ENCODE measurements at places on chromosomes 2 and 18. TPM values are rescaled to one million over a fixed set of nuclear protein-coding genes. Genes with fewer than 3 reads are reported as not detected.

CROCC2 gene
- total RNA-seq: 17.4 TPM

GRCh38 chr18:34509879-34510586 is 200.1 kb upstream of the DTNA start:
- no peaks in the 10 kb centered on the region for H3K4me1 ChIP-seq
- DNase-seq: no peak
- no peaks in the 10 kb centered on the region for H3K36me3 ChIP-seq
- H3K4me3 ChIP-seq: no peak overlapping the region
- peak overlapping the region; percentile 21 for H3K27ac ChIP-seq
- H3K27me3 ChIP-seq: no peaks in the 10 kb centered on the region

KLHL41 gene
- total RNA-seq: 1.4 TPM

DNA sequence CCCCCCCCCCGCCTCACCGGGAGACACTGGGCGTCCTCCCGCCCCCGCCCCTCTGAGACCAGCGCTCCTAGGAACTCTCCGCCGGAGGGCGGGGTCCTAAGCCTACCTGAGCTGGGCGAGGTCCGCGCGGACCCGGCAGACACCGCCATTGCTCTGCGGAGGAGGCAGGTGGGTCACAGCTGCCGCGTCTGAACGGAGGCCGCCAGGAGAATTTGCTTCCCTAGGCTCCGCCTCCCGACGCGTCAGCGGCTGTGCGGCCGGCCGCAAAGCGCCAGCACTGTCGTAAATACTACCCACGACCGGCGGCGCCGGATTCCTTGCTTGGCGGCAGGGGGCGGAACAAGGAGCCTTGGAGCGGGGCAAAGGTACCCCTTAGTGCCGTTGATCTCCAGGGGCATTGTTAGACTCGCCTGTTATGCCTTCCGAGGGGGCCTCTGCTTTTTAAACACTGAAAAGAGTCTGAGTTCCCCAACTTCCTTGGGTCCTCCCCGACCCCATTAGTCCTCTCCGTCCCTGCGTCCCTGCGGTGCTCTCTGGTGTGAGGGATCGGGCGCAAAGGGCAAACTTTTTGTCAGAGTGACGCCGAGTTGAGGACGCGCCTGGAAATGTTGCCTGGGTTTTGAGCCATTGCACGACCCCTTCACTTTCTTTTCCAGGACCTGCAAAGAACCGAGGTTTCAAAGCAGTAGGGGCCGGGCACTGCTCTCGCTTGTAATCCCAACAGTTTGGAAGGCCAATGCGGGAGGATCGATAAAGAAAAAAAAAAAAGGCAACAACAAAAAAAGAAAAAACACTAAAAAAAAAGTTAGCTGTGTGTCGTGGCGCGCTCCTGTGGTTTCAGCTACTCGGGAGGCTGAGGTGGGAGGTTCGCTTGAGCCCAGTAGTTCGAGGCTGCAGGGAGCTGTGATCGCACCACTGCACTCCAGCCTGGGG is at the start of gene GGCX:
Gene GGCX, minus strand, starts transcription at position 214 of the 933 bp plus-strand sequence. Its CDS starts 65 bp downstream, at position 149.
- DNase-seq: peak; percentile 97
- H3K36me3 ChIP-seq: no peaks in the 10 kb centered on the region
- H3K4me3 ChIP-seq: peak within 1 kb of the TSS; percentile 57
- H3K4me1 ChIP-seq: peaks cover 6% of the 10 kb centered on the region
- no peaks in the 10 kb centered on the region for H3K27me3 ChIP-seq
- H3K27ac ChIP-seq: peak within 1 kb of the TSS; percentile 76

- no peak overlapping the region for H3K27ac ChIP-seq
- peak; percentile 87 for DNase-seq
- no peaks in the 10 kb centered on the region for H3K27me3 ChIP-seq
- H3K36me3 ChIP-seq: no peaks in the 10 kb centered on the region
Measured at GRCh38 chr2:213251618-213252017, 32.6 kb upstream of the SPAG16 start.

- H3K4me1 ChIP-seq: peaks cover 9% of the 10 kb centered on the region
- H3K27me3 ChIP-seq: no peaks in the 10 kb centered on the region
- H3K36me3 ChIP-seq: no peaks in the 10 kb centered on the region
- no peak for DNase-seq
- no peak overlapping the region for H3K4me3 ChIP-seq
- H3K27ac ChIP-seq: no peak overlapping the region
Measured at GRCh38 chr2:102130647-102130991, 11.9 kb upstream of the IL1R1 start.

DNA sequence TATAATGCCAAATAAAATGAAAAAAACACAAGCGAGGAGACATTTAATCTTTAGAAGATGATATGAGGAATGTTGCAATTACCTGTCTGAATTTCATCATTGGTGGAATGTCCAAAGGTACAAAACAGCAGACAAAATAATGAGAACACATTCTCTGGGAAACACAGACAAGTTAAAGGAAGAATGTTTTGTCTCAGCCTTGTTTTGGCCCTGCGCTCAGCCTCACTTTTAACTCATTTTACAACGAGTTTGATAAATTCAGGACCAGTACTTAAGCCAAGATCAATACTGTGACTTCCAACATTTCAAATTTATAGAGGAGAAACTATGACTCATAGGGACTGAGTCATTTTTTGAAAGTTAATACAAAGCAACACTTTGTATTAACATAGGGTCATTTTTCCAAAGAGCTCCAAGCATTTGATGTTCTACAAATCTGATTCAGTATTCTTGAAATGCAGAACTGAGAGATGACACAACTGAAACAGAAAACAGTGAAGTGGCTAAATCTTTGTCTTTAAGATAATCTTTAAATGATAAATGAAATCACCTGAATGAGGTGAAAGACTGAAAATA is 833.2 kb upstream of the CHAC2 start:
- no peaks in the 10 kb centered on the region for H3K4me1 ChIP-seq
- H3K27me3 ChIP-seq: no peaks in the 10 kb centered on the region
- no peak overlapping the region for H3K27ac ChIP-seq
- H3K36me3 ChIP-seq: no peaks in the 10 kb centered on the region

DNA sequence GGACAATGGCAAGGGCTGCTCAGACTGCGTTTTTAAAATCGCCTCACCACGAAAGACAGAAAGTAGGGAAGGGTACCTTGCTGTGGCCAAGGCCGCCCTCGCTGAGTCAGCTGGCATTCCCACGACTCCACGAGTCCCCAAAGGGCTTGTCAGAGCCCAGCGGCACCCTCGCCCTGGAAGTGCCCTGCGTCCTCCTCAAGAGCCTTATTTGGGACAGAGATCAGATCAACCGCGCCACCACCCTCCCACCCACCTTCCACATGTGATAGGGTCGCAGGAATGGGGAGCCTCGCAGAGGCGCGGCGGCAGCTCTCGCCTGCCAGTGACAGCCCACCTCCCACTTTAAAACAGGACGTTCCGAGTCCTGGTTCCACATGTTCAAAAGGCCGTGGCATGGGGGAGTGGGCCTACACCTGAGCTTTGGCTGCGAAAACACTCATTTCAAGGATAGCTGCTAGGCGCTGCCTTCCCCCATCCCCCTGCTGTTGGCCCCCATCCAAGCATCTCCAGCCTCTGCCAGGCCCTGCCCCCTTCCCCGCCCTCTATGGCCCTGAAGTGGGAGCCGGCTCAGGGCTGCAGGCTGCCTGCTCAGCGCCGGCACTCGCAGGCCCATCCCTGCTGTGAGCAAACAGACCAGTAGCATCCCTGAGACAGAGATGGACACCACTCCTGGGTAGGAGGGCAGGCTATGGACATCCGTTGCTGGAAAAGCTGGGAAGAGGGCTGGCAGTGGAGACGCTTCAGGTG is 38.1 kb upstream of the ARHGEF4 start:
- peak; percentile 80 for DNase-seq
- H3K4me1 ChIP-seq: no peaks in the 10 kb centered on the region
- no peaks in the 10 kb centered on the region for H3K36me3 ChIP-seq
- peak overlapping the region; percentile 58 for H3K4me3 ChIP-seq
- no peaks in the 10 kb centered on the region for H3K27me3 ChIP-seq
- H3K27ac ChIP-seq: no peak overlapping the region

DNA sequence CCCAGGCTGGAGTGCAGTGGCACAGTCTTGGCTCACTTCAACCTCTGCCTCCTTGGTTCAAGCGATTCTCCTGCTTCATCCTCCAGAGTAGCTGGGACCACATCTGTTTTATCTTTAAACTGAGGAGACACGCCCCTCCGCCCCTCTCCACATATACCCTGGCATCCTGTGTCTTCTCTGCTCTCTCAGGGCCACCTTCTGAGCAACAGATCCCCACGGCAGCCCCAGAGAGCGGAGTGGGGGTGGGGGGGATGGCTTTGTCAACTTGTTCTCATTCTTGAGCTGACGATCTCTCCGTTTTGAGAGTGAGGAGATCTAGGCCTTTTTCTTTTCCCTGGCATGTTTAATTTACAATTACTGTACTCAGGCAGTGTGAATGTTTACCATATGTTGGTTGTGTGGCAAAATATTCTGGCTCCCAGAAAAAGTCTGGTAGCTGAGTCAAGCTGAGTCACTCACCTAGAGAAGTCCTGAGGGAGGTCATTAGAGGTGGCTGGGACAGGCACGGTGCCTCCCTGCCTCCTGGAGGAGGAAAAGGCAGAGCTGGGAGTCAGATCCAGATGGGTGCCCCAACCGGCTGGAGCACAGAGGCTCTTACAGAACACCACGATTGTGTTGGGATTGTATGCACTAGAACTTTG is 19.5 kb upstream of the ID2 start:
- H3K4me3 ChIP-seq: no peak overlapping the region
- DNase-seq: no peak
- H3K4me1 ChIP-seq: peaks cover 29% of the 10 kb centered on the region

- no peak overlapping the region for H3K27ac ChIP-seq
- H3K4me1 ChIP-seq: no peaks in the 10 kb centered on the region
- H3K27me3 ChIP-seq: no peaks in the 10 kb centered on the region
- no peak for DNase-seq
Measured at GRCh38 chr2:29847886-29848285, 73.5 kb downstream of the ALK start.

MC5R gene
- not detected for total RNA-seq

DNA sequence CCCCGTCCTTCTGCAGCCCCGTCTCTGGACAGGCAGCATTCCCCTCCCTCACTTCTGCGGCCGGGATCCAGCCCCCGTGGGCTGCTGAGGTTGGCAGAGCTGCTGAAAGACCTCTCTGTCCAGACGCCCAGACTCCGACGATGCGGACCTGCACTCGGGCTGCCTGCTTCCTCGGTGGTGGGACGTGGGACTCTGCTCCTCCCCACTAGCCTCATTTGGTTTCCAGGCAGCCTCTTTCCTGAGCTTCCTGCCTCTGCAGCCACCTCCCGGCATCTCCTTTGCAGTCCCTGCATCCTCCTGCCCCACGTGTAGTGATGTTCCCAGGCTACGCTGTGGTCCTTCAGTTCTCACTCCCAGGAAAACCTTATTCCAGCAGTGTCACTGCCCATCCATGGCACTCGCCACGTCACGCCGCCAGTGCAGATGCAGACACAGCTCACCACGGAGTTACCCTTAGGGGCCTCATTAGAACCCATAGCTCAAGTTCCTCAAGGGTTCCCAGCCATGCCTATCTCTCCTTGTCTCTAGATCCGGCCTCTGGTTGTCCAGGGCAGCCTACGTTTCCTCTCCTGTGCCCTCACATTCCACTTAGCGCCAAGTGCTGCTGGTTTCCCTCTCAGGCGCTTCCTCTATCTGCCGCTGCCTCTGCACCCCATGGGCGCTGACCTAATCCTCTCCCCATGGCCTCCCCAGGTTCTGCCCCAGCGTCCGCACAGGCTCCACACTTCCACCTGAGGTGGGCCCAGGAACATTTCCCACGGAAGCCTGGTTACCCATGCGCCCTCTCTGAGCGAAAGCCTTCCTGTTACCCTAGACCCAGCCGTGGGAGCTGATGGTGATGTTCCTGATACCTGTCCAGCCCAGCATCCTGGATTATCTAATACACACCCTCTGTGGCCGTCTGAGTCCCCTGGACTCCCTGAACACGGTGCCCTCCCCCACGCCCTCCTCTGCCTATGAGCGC is 318.3 kb upstream of the MYT1L start:
- no peak for DNase-seq
- H3K36me3 ChIP-seq: no peaks in the 10 kb centered on the region
- H3K27me3 ChIP-seq: no peaks in the 10 kb centered on the region
- no peak overlapping the region for H3K4me3 ChIP-seq
- no peak overlapping the region for H3K27ac ChIP-seq

DNA sequence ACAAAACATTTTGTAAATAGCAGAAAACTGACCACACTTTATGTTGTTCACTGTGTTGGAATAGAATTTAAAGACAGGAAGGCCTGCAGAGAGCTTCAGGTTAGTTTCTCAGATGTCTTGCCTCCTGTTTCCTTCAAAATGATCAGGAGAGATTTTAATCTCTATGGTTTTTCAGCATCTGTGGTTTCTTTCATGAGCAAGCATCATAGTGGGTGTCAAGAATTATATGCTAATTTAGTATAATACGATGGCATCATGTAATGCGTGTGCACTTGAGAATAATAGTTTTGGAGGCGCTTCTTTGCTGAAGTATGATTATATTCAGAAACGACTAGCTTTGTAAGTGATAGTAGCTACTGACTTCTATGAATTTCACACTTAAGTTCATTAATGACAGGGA is 149.9 kb downstream of the PLCL1 start:
- no peak overlapping the region for H3K27ac ChIP-seq
- no peaks in the 10 kb centered on the region for H3K4me1 ChIP-seq
- no peaks in the 10 kb centered on the region for H3K27me3 ChIP-seq
- no peaks in the 10 kb centered on the region for H3K36me3 ChIP-seq
- H3K4me3 ChIP-seq: no peak overlapping the region
- DNase-seq: no peak

- peaks cover 12% of the 10 kb centered on the region for H3K4me1 ChIP-seq
- no peaks in the 10 kb centered on the region for H3K27me3 ChIP-seq
- peak; percentile 93 for DNase-seq
- H3K4me3 ChIP-seq: no peak overlapping the region
Measured at GRCh38 chr2:1817256-1818051, 73.1 kb upstream of the PXDN start.

STAM2 gene
- total RNA-seq: 62.1 TPM

GRCh38 chr2:38187541-38188011 is 111.6 kb upstream of the CYP1B1 start:
- H3K4me3 ChIP-seq: no peak overlapping the region
- peak; percentile 61 for DNase-seq
- H3K4me1 ChIP-seq: peaks cover 14% of the 10 kb centered on the region
- H3K36me3 ChIP-seq: no peaks in the 10 kb centered on the region
- H3K27me3 ChIP-seq: no peaks in the 10 kb centered on the region

- H3K27me3 ChIP-seq: peaks cover 25% of the 10 kb centered on the region
- no peak overlapping the region for H3K4me3 ChIP-seq
- DNase-seq: no peak
- H3K4me1 ChIP-seq: no peaks in the 10 kb centered on the region
- H3K27ac ChIP-seq: no peak overlapping the region
Measured at GRCh38 chr18:27136208-27136535, 48.9 kb downstream of the CHST9 start.

BMP10 gene
- 0.31 TPM for total RNA-seq

- H3K36me3 ChIP-seq: no peaks in the 10 kb centered on the region
- no peaks in the 10 kb centered on the region for H3K4me1 ChIP-seq
- H3K27ac ChIP-seq: no peak overlapping the region
- no peak overlapping the region for H3K4me3 ChIP-seq
- H3K27me3 ChIP-seq: no peaks in the 10 kb centered on the region
Measured at GRCh38 chr18:53991202-53991601, 233.3 kb downstream of the MBD2 start.

Data from lung (tissue), 17 donors.